ENCODE measurements at places on chromosomes 1 and 21. TPM values are rescaled to one million over a fixed set of nuclear protein-coding genes. Genes with fewer than 3 reads are reported as not detected.

DNA sequence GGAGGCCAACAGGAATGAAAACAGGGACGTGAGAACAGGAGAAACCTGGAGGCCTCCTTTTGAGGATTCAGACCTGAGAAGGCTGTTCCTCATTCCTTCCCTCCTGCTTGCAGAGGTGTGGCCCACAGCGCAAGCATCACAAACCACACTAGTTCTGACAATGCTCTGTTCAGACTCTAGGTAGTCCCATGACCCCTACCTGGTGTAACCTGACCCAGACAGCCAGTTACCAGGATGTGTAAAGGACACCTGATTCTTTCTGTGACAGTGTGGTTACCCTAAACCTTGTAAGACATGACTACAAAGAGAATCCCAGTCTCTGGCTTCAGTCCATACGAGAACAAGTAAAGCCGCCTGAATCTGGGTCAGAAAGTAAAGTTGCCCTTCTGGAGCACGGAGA, 3.2 kb downstream of the MECR start:
- no peak for DNase-seq

The C2CD4D gene
- total RNA-seq, result not detected

DNA sequence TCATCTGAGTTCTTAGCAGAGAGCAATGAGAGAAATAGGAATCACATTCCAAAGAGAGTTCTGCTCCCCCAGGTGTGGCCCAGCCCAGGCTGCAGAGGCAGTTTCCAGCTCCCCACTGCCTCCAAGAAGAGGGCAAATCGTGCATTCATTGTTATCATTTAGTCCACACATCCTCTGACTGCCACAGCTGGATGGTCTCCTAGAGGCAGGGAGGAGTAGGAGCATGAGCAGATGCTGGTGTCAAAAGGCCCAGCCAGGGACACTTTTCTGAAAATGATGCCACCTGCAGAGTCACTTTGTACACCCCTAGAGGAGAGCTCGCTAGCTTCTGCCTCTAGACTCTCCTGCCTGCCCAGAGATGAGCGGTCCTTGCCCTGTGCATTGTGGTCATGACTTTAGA, 33.6 kb upstream of the GNPAT start:
- DNase-seq, result no peak

DNA sequence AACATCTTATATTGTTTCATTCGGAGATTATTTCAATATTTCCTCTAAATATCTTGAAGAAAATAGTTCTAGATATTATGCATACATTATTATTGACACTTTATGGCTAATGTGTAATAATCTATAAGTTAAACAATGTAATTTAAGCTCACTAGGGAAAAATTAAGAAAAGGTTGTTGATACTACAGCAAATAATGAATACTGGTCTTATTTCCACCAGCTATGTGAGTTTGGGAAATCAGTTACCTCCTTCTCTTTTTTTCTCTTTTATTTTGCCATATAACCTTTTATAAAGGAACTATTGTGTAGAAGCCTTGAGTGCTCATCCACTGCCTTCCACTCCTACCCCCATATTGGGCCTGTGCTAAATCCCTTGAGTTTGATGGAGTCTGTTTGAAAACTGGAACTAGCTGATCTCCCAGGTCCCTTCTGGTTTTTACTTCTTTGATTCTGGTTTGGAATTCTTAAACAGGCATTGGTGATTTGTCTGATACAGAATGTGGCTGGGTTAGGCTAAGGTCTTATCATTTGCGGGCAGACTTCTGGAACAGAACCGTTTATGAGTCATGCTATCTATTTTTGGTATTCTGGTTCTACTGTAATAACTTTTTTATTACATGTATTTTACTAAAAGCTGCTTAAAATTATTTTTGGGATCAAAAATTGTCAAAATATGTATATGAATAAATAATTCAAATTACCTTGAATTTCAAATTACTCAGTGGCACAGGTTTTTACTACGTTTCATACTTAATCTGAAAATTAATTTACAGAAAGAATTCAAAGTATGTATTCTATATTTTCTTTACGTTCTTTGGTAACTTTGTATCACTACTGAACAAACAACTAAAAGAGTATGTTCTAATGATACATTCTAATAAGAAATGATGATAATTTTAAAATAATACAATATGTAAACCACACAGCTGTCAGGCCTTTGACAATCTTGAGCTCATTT, 5.0 kb upstream of the CDC14A start:
- DNase-seq, result no peak

The HSD11B1 gene
- total RNA-seq, result not detected

GRCh38 chr1:12518931-12519692, 98.9 kb downstream of the DHRS3 start:
- no peak for DNase-seq
